Head of caudate nucleus (tissue), 42 donors: ENCODE measurements at places on chromosomes 1 and 21.

- DNase-seq: no peak
These were observed 88.3 kb downstream of the KCNJ6 start for GRCh38 chr21:37827913-37828312.

DNA sequence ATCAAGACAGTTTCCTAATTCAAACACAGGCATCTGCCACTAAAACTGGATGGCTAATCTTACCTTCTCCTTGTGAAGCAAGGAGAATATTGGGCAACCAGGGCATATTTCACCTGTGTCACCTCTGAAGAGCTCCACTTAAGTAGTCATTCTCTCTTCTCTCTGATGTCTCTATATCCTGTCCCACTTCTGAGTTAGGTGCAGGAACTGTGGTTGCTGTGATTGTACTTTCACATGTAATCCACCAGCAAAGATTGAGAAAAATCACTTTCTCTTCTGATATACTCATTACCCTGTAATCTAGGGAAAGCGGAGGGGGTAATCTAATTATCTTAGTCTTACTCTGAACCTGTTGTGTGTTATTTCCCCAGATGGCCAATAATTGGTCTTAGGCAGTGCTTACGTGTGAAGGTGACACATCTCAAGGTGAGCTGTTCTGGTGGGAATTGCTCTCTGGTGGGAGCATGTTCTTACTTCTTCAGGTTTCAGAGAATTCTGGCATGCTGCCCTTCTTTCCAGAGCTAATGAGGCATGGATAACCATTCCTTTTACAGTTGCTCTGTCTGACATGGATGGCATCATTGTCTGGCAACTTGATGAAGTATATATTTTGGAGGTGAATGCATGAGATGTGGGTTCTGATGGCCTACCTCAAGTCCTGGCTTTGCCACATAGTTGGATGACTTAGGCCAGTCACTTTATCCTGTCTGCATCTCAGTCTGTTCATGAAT lies 12.0 kb downstream of the XCL2 start:
- DNase-seq: no peak

- no peak for DNase-seq
These were observed 14.4 kb downstream of the CD58 start for GRCh38 chr1:116556289-116557006.

GRCh38 chr21:45040739-45041138 lies 33.6 kb upstream of the ADARB1 start:
- no peak for DNase-seq

- DNase-seq: peak; percentile 94
These were observed 1.1 kb upstream of the PPM1J start for GRCh38 chr1:112716133-112716720.

DNA sequence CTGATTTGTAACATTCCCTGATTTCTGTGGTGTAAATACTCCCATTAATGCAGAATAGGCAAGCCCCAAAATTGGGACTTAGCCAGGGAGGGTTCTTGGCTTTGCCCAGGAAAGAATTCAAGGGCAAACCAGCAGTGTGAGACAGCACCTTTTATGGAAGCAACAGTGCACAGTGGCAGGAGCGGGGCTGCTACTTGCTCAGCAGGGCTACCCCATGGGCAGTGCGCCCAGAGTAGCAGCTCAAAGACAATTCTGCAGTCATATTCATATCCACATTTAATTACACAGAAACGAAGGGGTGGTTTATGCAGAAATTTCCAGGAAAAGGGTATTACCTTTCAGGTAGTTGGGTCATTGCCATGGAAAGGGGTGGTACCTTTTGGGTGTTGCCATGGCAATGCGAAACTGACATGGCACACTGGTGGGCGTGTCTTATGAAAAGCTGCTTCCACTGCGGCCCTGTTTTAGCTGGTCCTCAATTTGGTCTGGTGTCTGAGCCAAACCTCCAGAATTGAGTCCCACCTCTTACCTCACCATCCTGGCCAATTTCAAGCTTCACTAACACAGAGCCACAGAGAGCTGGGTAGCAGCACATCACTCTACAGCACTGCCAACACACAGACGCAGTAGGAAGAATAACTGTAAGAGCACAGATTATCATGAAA lies 35.9 kb downstream of the FHAD1 start:
- DNase-seq: peak; percentile 11

GRCh38 chr1:28045777-28046176 lies 42.6 kb downstream of the EYA3 start:
- DNase-seq: no peak

DNA sequence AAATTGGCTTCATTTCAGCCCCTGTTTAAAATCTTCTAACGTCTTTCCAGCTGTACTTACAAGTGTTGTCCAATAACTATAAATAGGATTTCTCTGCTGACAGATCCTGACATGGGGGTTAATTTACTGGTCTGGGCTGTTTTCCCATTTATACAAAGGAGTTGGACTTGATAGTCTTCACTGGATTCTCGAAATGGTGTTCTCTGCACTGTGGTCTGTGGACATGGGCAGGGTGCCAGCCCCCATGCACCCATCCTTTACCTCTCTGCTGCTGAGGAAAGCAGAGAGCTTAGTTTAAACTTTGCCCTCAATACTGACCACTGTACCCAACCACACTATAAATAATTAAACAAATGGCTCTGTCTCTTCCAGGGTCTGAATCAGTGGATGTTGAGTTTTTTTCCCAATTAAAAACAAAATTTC lies 5.2 kb downstream of the DIO1 start:
- DNase-seq: no peak

DNA sequence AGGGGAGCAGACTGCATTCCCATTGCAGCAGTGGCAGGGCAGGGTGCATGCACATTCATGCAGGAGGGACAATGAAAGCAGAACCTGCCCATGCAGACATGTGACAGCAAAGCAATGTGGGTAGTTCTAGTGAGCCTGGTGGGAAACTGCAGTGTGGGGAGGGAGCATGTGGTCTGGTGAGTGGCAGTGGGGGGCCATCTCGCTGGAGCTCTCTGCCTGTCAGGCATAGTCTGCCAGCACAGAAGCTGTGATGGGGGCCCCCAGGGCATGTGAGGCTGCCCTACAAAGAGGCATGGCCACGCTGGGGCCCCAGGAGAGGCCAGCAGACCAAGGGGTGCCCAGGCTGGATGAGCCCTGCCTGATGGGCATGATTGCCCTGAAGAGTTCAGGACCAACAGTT lies 579.7 kb downstream of the PTPRC start:
- DNase-seq: no peak

GRCh38 chr1:108592030-108592759 lies 32.3 kb downstream of the EEIG2 start:
- no peak for DNase-seq

DNA sequence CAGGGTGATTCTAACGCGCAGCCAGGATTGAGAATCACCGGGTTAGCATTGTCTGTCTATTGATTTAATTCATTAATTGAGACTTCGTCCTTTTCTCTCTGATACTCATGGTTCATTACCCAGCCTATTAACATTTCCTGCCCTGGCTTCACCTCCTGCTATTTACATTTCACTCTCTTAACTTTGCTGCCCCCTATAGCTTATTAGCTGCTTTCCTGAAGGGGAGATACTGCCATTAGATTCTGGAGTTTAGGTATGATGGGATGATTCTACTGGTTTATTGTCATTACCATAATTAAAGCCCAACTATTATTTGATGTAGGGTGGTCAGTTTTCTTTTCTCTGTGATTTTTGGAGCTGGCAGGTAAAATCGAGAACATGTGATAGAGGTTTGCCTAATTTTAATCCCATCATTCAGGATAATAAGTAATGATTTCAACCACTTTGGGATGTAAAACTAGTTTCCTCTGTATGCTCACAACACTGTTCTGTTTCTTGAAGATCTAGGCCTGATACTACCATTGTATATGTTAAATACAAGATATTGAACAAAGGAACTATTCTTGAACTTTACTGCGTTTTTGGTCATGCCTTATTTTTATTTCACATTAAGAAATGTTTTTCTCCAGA lies 6.4 kb downstream of the PPP2R5A start:
- no peak for DNase-seq

GRCh38 chr1:113681596-113682337 lies 77.5 kb downstream of the PHTF1 start:
- DNase-seq: peak; percentile 62

DNA sequence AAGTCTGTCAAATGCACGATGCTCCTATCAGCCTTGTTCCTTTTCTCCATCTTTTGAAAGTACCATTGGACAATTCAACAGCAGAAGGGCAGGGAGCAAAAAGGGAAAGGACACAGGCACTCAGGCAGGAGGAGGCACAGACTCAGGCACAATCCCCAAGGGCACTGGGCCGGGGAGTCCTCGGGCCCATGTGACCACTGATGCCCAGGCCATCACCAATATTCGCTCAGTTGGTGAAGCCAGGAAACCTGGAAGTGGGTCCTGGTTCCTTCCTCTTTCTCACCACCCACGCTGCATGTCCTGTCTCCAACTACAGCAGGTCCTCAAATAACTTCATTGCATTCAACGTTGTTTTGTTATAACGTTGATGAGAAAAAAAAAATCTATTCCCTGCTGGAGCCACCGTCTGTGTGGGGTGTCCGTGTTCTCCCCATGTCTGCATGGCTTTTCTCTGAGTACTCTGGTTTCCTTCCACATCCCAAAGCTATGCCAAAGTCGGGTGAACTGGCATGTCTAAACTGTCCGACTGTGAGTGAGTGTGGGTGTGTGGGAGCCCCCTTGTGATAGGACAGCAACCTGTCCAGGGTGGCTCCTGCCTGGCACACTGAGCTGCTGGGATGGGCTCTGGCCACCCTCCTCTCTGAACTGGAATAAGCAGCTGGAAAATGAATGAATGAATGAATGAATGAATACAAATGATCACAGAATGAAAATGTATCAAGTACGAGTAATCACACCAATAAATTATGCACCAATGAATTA lies 12.5 kb downstream of the NID1 start:
- DNase-seq: no peak

GRCh38 chr1:82837766-82838465 lies 1037.2 kb downstream of the ADGRL2 start:
- no peak for DNase-seq
